ENCODE measurements at places on chromosomes 4 and X.
A peak's percentile ranks its signal among the peaks of the same experiment; 100 is the strongest.

- DNase-seq, result no peak
These were observed 2.7 kb downstream of the UTP14A start for GRCh38 chrX:129908636-129909035.

DNA sequence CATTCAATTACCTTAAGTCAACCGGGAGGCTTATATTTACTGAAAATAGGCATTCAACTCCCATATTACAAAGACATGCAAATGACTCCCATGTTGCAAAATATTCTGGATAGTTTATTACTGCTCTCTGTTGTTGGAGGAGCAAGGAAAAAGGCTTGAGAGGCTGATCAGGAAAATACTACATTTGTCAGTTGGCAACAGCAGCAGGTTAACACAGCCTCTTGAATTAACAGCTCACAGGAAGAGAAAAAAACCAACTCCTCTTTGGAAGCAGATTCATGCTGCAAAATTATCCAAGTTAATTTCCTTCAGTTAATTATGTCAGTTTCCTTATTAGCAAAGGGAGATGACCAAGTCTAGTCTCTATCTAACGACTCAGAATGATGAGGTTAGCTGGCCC lies 238.9 kb downstream of the MAML3 start:
- no peak for DNase-seq

GRCh38 chrX:84339507-84340364 lies 151.7 kb upstream of the RPS6KA6 start:
- DNase-seq, result no peak

DNA sequence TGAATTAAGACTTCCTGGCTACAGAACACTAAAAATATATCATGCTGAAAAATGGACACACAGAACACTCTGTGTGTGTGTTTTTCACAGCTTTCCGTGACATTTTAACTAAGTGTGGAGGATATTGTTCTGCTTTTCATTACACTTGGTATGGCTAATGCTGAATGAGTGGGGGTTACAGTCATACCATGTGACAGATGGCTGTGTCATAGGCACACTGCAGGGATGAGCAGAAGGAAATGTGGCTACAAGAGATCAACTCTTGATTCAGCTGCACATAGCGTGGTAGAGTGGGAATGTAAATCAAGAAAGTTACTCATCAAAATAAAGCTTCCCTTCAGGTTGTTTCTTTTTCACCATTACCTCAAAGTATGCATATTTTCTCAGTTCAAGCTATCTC lies 669.8 kb downstream of the IQCM start:
- peak; percentile 85 for DNase-seq

DNA sequence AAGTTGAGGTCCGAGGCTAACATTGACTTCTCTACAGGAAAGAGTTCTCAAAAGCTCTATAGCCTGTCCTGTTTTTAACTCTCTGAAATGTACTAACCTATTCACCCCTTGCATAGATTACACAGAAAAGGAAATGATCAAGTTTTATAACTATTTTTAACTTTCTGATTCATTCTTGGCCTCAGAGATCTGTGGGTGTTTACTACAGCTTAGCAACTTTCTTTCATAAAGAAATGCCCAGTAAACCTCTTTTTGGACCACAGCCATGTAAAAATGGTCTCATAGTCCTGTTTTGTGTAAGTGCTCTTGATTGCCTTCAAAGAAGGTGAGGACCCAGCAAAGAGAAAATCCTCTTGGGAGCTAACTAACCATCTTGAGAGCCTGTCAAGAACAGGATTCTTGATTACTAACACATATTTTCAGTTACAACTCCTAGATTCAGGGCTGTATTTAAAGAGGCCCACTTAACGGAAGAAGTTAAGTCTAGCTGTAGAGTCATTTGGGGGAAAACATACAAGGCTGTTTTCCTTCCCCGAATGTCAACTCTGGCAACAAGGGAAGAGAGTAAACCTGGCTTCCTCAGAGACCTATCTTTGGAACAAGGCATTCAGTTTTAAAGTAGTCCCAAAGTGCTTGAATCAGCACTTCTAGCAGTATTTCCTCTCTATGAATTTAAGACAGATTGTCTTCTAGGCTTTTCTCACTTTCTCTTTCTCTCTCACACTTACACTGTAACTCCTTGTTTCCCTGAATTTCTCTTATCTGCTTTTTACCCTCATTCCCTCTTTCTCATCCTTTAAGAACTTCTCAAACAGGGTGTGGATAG lies 78.2 kb downstream of the IL21 start:
- DNase-seq, result peak; percentile 61

DNA sequence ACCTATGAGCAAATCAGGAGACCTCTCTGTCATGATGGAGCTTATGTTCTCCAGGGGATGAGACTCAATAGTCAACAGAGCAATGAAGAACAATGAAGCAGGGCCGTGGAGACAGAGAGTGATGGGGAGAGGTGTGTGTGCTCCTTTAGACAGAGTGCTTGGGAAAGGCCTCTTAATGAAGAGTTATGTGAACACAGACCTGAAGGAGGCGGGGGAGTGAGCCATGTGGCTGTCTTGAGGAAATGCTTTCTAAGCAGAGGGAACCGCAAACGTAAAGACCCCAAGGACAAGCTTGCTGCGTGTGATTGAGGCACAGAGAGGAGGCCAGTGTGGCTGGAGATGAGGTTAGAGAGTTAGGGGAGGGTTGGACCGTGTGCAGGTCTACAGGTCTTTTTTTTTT lies 53.1 kb downstream of the CHRNA9 start:
- no peak for DNase-seq

DNA sequence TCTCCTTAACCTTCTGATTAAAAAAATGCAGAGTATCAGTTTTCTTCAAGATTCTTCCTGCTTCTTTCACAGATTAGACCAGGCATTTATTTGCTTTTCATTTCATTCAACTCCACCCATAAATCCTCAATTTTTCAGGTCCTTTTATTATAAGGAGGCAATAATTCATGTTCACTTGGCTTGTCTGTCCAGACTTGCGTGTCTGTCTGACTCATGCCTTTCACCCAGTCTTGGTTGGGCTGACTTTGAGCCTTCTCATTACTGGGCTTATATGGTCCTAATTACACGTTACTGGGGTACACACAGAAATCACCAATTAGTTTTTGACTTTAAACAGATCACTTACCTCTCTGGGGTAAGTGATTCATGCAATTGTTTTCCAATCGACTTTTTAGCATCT lies 48.8 kb upstream of the GALNT7 start:
- DNase-seq, result peak; percentile 1

GRCh38 chr4:69882150-69882549 lies 22.2 kb upstream of the SULT1E1 start:
- no peak for DNase-seq

Data from fibroblast of skin of right quadriceps (primary cell).